ENCODE measurements at places on chromosomes 6 and 20.

DNA sequence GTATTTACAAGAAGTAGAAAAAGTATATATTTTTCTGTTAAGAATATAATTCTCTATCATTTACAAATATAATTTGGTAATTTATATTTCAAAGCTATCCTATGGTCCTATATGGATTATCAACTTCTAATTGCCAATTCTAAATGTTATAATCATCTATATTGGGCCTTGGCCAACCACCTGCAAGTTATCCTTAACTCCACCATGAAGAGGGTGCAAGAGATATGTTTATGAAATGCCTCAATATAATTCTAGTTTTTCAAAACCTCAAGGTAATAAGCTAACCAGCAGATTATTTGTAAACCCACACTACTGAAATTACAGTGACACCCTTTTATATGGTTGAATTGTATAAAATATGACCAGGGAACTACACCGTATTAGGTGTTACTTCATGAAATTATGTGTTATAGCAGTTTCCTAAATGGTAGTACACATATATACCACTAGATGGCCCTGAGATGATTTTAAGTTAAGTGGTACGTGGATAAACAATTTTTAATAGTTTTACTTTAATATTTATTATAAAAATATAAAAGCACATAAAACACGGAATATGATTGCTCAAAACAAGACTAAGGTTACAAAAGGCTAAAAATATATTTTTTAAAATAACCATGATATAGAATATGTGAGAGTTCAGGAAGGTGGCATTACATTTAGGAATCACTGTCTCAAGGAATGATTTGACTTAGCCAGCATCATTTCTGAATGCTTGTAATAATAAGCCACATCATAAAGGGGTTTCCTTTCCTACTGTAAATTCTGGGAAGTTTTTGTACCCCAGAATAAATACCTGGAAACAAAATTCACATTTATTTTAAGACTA is 9.8 kb upstream of the PNISR start:
- no peak for DNase-seq

- DNase-seq: no peak
These were observed 123.3 kb downstream of the AGPAT4 start for GRCh38 chr6:161150566-161150965.

GRCh38 chr20:46311039-46311650 is 2.8 kb upstream of the CDH22 start:
- DNase-seq: no peak

DNA sequence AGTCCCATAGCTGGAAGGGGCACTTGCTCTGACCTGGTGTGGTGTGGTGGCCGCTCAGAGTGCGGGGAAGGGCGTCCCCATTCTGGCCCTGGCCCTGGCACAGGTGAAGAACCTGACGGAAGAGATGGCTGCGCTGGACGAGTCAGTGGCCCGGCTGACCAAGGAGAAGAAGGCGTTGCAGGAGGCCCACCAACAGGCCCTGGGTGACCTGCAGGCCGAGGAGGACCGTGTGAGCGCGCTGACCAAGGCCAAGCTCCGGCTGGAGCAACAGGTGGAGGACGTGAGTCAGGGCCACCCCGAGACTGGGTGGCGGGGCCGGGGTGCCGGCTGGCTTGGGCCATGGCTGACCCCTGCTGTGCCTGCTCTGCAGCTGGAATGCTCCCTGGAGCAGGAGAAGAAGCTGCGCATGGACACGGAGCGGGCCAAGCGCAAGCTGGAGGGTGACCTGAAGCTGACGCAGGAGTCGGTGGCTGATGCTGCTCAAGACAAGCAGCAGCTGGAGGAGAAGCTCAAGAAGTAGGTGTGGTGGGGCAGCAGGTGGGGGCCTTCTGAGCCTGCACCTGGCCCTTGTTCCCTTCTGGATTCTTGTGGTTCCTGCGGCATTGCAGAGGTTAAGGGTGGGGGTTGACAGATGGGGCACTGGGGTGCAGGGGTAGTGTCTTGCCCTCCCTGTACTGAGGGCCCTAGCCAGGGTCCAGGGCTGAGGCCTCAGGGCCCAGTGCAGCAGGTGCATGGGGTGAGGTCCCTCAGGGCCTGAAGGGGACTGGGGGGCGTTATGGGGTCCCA is 40.8 kb downstream of the MYH7B start:
- no peak for DNase-seq

DNA sequence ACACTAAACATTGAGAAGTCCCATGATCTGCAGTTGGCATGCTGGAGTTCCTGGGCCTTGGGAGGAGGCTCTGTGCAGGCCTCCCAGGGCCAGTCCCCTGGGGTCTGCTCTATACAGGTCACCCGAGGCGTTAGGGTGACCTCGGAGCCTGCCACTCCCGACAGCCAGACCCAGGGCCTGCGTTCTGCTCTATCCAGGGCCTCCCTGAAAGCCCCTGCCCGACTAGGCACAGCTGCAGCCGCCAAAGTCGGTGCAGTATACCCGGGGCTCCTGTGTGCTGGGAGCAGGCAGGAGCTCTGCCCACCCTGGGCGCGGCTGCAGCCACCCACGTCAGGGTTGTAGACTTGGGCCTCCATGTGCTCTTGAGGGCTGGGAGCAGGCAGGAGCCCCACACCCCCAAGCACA is 6.3 kb upstream of the OR14J1 start:
- DNase-seq: no peak

- no peak for DNase-seq
These were observed 30.7 kb upstream of the IRF4 start for GRCh38 chr6:360764-361373.
